ENCODE measurements at places on chromosomes 16 and 17.
A peak's percentile ranks its signal among the peaks of the same experiment; 100 is the strongest.

DNA sequence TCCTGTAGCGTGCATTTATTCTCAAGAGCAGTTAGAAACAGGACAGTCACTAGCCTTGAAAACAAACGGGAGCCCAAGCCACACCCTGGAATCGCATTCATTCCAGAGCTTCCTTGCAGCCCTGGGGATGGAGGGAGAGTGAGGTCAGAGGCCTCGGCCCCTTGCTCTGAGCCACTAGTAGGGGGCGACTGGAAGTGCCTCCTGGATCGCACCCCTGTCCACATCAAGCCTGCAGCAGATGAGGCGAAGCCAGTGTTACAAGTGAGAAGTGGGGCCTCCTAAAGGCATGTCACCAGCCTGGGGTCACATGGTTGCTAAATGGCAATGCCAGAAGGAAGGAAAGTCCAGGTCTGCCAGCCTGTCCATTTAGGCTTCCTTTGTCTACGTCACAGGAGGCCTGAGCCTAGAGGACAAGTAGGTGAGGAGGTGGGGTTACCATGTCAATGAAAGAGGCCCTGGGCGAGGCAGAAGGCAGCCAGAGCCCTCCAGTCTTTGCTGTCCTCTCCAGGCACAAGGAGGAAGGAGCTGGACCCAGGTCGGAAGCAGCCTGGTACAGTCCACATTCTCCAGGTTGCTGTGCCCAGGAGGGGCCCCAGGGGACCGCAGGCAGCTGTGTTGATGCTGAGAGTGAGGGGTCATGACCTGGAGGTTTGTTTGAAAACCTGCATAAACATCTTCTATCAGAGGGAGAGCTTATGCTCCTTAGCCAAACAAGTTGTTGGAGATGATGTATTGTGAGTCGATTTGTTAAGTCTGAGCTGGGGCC lies 3.0 kb upstream of the RCVRN start:
- DNase-seq: no peak

- DNase-seq: peak; percentile 68
Measured at GRCh38 chr16:48126801-48127644, 28.8 kb downstream of the ABCC12 start.

DNA sequence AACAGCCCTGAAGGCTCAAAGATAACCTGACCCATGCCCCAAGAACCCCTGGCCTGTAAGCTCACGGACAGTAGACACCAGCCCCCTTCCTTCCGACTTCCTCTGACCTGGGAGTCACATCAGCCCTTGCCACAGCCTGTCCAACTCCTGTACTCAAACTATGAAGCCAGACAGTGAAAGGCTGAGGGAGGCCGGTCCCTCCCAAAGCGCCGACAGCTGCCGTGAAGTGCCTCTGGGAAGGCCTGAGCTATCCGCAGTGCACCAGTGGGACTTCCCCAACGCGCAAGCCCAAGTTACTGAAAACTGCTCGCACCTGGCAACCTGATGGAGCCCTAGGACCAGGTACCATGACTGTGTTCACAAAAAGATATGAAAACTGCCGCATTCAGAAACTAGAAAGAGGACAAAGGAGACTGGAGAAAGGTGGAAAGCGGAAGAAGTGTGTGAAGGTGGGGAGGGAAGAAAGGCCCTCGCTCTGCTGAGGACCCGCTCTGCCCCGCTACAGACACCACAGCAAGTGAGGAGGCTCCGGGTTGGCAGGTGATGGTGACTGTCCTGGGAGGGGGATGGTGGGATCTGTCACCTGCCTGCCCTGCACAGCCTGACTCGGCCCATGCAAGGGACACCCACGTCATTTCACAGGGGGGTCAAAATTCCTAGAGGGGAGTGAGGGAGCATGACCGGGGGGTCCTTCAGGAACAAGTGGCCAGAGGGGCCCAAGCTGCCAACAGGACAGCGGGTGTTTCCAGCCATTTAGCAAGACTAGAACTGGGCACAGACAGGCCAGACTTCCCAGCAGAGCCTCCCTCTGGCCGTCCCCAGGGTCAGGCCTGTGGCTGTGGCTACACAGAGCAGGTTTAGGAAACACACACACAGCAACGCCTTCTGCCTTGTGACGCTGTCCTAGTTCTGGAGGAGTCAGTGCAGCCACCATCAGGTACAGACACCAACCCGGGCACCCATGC lies 13.1 kb upstream of the TRAP1 start:
- DNase-seq: no peak

DNA sequence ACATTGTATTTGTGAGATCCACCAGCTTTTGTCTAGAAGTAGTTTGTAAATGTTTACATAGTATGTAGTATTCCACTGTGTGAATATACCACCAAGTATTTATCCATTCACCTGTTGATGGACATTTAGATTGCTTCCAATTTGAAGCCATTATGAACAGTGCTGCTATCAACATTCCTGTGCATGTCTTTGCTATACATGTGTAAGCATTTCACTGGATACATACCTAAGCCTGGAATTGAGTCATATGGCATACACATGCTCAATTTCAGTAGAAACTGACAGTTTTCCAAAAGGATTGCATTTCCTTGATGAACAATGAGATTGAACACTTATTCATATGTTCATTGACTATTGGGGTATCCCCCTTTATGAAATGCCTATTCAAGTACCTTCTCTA lies 540.6 kb upstream of the SOX9 start:
- DNase-seq: peak; percentile 26

- DNase-seq: peak; percentile 78
Measured at GRCh38 chr16:84618581-84619460, 943 bp upstream of the COTL1 start.

GRCh38 chr17:75317671-75318070 lies 28.4 kb upstream of the SLC25A19 start:
- no peak for DNase-seq

DNA sequence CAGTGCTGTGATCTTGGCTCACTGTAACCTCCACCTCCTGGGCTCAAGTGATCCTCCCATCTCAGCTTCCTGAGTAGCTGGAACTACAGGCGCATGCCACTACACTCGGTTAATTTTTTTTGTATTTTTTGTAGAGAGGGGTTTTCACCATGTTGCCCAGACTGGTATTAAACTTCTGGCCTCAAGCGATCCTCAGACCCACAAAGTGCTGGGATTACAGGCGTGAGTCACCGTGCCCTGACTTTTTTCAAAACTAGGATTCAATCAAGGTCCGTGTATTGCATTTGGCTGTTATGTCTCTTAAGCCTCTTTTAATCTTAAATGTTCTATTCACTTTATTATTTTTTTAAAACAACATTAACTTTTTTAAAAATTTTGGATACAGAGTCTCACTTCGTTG lies 4.3 kb upstream of the CCL22 start:
- no peak for DNase-seq

- DNase-seq: no peak
Measured at GRCh38 chr16:51445250-51445649, 294.2 kb upstream of the SALL1 start.

GRCh38 chr17:65741710-65742109 lies 180.3 kb upstream of the AXIN2 start:
- DNase-seq: no peak

DNA sequence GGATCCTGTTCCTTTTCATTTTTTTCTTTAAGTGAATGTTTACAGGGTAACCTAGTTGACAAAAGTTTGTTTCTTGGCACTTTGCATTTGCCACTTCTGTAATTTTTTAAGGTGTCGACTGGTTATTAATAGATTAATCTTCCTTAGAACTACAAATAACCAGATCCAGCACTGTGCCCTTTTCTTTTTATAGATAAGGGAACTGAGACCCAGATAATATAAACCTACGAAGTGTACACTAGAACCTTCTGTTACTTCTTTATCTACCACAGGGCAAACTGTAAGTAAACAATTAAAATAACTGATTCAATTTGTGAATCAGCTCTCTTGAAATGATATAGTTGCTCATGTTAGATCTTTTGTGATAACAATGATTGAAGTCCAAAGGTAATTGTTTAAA lies 55.4 kb downstream of the NLK start:
- DNase-seq: no peak

DNA sequence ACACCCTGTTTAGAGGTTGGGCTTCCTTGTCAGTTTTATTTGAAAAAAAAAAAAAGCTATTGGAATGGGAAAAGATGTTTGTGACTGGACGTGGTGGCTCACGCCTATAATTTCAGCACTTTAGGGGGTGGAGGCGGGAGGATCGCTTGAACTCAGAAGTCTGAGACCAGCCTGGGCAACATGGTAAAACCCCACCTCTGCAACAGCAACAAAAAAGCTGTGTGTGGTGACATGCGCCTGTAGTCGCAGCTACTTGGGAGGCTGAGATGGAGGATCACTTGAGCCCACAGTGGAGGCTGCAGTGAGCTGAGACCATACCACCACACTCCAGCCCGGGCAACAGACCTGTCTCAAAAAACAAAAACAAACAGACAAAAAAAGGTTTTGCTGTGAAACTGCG lies 66.1 kb upstream of the SIAH1 start:
- no peak for DNase-seq
